ENCODE measurements at places on chromosomes 5 and 9. TPM values are rescaled to one million over a fixed set of nuclear protein-coding genes. Genes with fewer than 3 reads are reported as not detected.
A peak's percentile ranks its signal among the peaks of the same experiment; 100 is the strongest.

The MRPL22 gene
- 27.2 TPM for total RNA-seq

DNA sequence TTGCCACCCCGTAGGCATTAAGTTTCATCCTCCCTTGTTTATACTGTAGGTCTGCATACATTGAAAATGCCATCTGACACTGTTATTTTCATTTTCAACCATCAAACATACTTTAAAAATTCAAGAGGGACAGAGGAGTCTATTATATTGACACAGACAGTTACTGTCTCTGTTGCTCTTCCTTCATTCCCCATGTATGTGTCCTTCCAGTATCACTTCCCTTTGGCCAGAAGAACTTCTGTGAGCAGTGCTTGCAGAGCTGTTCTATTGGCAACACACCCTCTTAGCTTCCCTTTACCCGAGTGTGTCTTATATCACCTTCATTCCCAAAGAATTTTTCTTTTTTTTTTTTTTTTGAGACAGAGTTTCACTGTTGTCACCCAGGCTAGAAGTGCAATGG is 42.8 kb downstream of the RASGEF1C start:
- no peaks in the 10 kb centered on the region for H3K4me1 ChIP-seq
- H3K4me3 ChIP-seq: no peak overlapping the region
- no peak overlapping the region for H3K27ac ChIP-seq
- no peaks in the 10 kb centered on the region for H3K27me3 ChIP-seq
- no peaks in the 10 kb centered on the region for H3K36me3 ChIP-seq

The BHMT2 gene
- not detected for total RNA-seq

- H3K27ac ChIP-seq: peak overlapping the region; percentile 89
- no peak for DNase-seq
- no peak overlapping the region for H3K4me3 ChIP-seq
- H3K27me3 ChIP-seq: no peaks in the 10 kb centered on the region
- peaks cover 93% of the 10 kb centered on the region for H3K4me1 ChIP-seq
- peaks cover 11% of the 10 kb centered on the region for H3K36me3 ChIP-seq
These were observed 36.9 kb downstream of the PARP8 start for GRCh38 chr5:50703367-50703666.

- no peak for DNase-seq
- no peak overlapping the region for H3K4me3 ChIP-seq
- H3K27ac ChIP-seq: no peak overlapping the region
These were observed 124.1 kb downstream of the SYK start for GRCh38 chr9:90925581-90926257.

The TRMO gene
- total RNA-seq: 51.5 TPM

GRCh38 chr5:56838409-56839039 is 23.2 kb downstream of the MAP3K1 start:
- no peak overlapping the region for H3K4me3 ChIP-seq
- peaks cover 94% of the 10 kb centered on the region for H3K4me1 ChIP-seq
- no peaks in the 10 kb centered on the region for H3K36me3 ChIP-seq
- H3K27me3 ChIP-seq: no peaks in the 10 kb centered on the region
- H3K27ac ChIP-seq: peak overlapping the region; percentile 72

GRCh38 chr5:118353970-118354369 is 634.4 kb downstream of the DTWD2 start:
- no peaks in the 10 kb centered on the region for H3K36me3 ChIP-seq
- no peak for DNase-seq
- H3K27ac ChIP-seq: no peak overlapping the region
- no peaks in the 10 kb centered on the region for H3K27me3 ChIP-seq
- H3K4me3 ChIP-seq: no peak overlapping the region

- H3K36me3 ChIP-seq: no peaks in the 10 kb centered on the region
- no peak overlapping the region for H3K27ac ChIP-seq
- H3K4me3 ChIP-seq: no peak overlapping the region
- H3K27me3 ChIP-seq: no peaks in the 10 kb centered on the region
- peaks cover 21% of the 10 kb centered on the region for H3K4me1 ChIP-seq
- no peak for DNase-seq
These were observed 53.2 kb downstream of the GALNT10 start for GRCh38 chr5:154243736-154244135.

GRCh38 chr5:179820483-179821297 is at the start of gene SQSTM1:
Gene SQSTM1 (plus strand): TSS chr5:179820905. CDS start chr5:179820937, 32 bp downstream.
- peak; percentile 82 for DNase-seq
- H3K27ac ChIP-seq: peak within 1 kb of the TSS; percentile 92
- peak within 1 kb of the TSS; percentile 95 for H3K4me3 ChIP-seq
- H3K27me3 ChIP-seq: no peaks in the 10 kb centered on the region
- H3K4me1 ChIP-seq: peaks cover 61% of the 10 kb centered on the region
- peaks cover 4% of the 10 kb centered on the region for H3K36me3 ChIP-seq

The SPINK5 gene
- not detected for total RNA-seq

GRCh38 chr5:57931807-57932206 is 449.2 kb upstream of the ACTBL2 start:
- peaks cover 1% of the 10 kb centered on the region for H3K27me3 ChIP-seq
- H3K4me1 ChIP-seq: no peaks in the 10 kb centered on the region
- DNase-seq: no peak
- H3K27ac ChIP-seq: no peak overlapping the region

DNA sequence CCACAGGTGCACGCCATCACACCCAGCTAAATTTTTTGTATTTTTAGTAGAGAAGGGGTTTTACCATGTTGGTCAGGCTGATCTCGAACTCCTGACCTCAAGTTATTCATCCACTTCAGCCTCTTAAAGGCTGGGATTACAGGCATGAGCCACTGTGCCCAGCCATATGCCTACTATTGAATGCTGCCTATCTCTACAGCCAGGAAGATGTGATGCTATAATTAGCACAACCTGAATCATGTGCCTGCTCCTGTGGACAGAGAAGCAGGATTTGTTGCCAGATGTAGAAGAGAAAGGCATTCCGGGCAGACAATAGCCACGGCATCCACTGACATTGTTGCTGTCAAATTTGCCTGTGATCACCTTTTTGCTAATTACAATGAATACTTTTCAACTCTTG is 24.4 kb upstream of the MLLT3 start:
- H3K27me3 ChIP-seq: peaks cover 6% of the 10 kb centered on the region
- no peak overlapping the region for H3K27ac ChIP-seq
- no peak for DNase-seq
- H3K4me3 ChIP-seq: no peak overlapping the region

DNA sequence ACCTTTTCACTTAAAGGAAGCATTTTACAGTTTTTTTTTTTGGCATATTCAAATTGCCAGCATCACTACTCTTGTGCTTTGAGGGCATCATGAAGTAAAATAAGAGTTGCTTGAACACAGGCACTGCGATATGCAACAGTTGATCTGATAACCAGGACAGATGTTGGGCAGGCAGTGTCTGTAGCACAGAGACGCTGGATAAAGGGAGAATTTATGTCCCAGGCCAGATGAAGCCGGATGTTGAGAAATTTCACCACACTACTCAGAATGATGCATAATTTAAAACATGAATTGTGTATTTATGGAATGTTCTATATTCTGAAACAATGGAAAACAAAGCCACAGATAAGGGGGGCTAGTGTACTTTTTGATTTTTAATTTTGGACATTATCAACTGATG is 71.4 kb downstream of the SLC12A2 start:
- no peaks in the 10 kb centered on the region for H3K4me1 ChIP-seq
- H3K27ac ChIP-seq: no peak overlapping the region
- DNase-seq: no peak

All from naive thymus-derived CD8-positive, alpha-beta T cell (primary cell).